Hematopoietic multipotent progenitor cell (in vitro differentiated cells): ENCODE measurements at places on chromosomes 11 and 22.
A peak's percentile ranks its signal among the peaks of the same experiment; 100 is the strongest.

GRCh38 chr11:36463781-36464180 lies 46.3 kb downstream of the TRAF6 start:
- DNase-seq = no peak

DNA sequence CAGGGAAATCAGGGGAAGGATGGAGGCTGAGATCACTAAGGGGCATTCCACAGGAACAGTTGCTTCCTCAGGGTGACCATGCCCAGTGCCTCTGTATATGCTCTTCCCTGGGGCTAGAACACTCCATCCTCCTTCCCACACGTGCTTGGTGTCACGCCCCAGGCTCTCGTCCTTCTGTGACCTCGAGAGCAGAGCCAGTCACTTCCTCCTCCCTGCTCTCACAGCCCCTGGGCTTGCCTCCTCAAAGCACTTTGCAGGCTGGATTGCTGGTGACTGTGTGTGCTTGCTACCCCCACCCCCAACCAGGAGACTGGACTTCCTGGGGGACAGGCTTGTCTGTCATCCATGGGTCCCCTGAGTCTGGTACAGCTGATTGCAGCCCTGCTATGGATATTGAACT lies 56.5 kb upstream of the AMPD3 start:
- DNase-seq = peak; percentile 30

GRCh38 chr11:7906481-7906880 lies 24.6 kb downstream of the OR10A6 start:
- no peak for DNase-seq

DNA sequence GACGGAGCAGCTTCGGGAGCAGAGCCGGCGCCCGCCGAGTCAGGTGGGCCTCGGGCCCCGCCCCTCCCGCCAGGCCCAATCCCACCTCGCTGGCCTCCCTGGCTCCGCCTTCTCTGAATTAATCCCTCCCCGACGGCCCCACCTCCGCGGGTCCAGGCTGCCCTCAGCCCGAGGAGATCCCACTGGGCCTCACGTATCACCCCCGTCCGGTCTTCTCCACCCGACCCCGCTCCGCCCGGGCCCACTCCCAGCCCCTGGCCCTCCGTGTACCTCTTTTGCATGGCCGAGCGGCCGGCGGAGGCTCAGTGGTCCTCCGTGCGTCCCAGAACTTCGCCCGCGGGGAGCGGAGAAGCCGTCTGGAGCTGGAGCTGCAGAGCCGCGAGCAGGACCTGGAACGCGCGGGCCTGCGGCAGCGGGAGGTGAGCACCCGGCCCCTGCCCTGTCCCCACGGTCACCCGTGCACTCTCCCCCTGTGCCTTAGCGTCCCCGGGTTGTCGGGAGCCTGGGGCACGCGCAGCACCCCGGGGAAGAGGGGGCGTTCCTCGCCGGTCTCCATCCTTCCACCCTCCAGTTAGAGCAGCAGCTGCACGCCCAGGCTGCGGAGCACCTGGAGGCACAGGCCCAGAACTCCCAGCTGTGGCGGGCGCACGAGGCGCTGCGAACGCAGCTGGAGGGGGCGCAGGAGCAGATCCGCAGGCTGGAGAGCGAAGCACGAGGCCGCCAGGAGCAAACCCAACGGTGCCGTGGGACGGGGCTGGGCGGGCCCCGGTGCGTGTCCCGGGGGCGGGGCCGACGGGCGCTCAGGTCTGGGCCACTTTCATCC lies 2.2 kb upstream of the CD151 start:
- peak; percentile 71 for DNase-seq

DNA sequence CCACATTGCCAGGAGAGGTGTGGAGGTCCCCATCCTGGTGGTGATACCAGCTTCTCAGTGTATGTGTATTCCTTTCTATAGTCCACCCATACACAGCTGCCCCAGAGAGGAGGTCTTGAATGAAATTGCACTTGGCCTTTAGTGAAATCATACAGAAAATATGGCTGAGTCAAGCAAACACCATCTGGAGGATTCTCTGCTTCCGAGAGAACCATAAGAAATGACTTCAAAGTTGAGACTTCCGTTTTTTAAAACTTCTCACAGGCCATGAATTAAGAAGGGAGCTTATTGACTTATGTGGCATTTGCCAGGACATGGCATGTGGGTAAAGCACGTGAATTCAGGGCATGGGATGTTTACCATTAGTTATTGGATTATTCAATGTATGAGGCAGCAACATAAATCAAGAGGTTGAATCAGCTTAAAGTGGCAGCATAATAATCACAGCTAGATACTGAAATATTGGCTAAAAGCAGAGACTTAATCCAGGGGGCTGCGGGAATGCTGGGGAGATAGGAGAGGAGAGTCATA lies 119.1 kb upstream of the MTNR1B start:
- DNase-seq = no peak

GRCh38 chr11:108958368-108959104 lies 293.7 kb downstream of the DDX10 start:
- DNase-seq = no peak

DNA sequence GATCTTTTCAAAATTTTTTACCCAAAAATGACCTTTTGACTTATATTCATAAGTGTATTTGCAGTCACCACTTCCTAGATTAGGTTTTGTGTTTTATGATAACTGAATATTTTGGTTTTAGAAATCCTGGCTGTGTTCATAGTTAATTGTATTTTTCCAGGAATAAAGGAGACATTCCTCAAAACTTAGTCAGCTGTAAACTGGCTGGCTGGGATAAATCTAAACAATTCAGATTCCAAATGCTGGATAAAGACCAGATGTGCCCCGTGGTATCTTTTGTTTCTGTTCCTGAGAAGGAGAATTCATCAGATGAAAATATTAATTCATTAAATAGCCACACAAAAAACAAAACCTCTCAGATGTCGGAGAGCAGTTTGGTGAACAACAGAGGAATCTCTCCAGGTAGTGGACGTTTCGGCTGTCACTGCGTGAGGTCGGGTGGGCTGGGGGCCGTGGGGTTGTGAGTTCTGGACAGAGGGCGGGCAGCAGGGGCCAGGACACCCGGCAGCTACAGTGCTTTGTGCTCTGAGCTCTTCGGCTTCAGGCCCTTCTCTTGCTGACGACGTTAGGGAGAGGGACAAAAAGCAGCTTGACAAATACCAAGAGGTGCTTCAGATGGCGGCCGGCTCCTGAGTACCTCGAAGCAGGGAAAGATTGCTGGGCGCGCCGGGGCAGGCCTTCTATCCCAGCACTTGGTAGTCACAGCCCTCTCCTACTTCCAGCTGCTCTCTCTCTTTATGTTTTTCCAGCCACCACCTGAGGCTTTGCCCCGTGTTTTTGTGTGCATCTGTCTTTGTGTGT lies 24.6 kb downstream of the MOV10L1 start:
- DNase-seq = no peak

GRCh38 chr11:43579171-43579918 lies 101.2 kb upstream of the HSD17B12 start:
- peak; percentile 51 for DNase-seq

DNA sequence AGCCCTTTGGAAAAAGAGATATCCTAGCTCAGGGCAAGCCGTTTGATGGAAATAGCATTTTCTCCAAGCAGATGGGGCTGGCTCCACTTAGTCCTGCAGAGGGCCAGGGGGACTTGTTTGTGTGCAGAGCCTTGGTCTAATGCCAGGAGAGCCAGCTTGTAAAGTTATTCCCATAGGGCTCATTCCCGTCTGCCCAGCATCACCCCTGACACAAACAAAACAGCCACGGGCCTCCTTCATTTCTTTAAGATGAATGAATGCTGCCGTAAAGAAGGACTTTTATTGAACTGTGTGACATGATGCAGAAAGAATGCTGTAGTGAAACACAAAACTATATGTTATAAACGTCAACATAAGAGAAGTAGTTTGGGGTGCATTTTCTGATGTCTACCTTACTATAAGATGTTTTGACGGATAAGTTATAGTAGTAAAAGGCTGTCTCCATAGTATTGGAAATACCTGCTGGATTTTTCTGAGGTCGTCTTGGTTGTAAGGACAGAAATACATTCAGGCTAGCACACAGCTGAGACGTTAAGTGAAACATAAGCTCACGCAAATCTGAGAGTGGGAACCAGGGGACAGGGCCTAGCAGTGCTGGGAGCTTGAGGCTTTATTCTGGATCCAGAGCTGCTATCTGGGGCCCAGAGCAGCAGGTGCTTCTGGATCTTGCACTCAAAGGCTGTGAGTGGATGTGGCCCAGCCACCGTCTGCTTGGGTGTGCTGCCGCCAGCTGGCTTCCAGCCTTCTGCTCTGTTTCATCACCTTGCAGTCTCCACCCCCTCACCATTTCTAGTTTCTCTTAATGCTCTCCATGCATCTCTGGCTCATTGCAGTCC lies 53.3 kb downstream of the NCAM1 start:
- DNase-seq = no peak

GRCh38 chr11:35997902-35998520 lies 54.1 kb downstream of the LDLRAD3 start:
- no peak for DNase-seq

DNA sequence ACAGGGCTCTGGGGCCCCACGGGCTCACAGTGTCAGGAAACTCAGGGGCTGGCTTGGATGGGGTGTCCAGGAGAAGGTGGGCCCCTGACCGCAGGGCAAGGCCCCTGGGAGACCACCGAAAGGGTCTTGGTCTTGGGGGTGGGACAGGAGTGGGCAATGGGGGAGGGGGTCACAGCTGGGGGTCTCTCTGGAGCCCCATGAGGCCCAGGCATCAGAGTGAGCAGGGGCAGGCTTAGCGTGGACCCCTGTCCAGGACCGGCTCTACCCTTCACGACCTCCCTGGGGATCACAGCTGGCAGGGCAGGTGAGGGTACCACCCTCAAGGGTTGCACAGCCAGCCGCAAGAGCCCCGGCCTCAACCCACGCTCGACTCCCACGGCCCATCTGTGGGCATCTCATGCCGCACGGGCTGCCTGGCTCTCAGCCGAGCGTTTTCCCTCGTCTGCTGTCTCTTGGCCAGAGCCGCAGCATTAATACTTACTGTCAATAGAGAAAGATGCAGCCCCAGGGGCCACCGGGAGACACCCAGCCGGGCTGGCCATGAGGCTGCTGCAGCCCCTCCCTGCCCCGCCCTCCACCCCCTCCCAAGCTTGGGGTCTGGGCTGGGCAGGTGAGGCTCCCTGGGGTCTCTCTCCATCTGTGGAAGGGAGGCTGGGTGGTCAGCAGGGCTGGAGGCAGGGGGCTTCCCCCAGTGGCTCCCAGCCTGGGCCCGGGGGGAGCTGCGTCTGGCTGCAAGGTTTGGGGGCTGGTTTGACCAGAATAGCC lies 662 bp downstream of the MUC5B start:
- no peak for DNase-seq

- DNase-seq = no peak
Observed at GRCh38 chr22:49197986-49198704, 629.5 kb downstream of the BRD1 start.

- DNase-seq = peak; percentile 48
Observed at GRCh38 chr22:19143967-19144400, 467 bp downstream of the ESS2 start.

- DNase-seq = no peak
Observed at GRCh38 chr11:130118165-130118564, 41.4 kb upstream of the ST14 start.

DNA sequence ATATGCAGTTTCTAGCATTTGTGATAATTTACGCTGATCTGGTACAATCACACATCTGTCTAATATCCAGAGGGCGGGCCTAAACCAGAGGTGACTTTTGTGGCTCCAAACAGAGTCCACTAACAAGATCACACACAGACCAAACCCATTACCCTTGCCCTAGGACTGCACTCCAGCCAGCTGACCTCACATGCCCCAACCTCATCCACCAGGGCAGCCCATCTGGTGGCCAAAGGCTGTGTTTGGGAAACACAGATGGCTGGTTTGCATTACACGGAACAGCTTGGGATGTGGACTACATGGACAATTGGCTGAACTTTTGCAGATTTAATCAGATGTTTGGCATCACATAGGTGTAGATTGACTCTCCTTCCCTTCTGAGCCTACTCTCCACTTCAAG lies 228.2 kb downstream of the GRIK4 start:
- no peak for DNase-seq

GRCh38 chr11:105315287-105315686 lies 175.7 kb upstream of the CARD18 start:
- DNase-seq = no peak

DNA sequence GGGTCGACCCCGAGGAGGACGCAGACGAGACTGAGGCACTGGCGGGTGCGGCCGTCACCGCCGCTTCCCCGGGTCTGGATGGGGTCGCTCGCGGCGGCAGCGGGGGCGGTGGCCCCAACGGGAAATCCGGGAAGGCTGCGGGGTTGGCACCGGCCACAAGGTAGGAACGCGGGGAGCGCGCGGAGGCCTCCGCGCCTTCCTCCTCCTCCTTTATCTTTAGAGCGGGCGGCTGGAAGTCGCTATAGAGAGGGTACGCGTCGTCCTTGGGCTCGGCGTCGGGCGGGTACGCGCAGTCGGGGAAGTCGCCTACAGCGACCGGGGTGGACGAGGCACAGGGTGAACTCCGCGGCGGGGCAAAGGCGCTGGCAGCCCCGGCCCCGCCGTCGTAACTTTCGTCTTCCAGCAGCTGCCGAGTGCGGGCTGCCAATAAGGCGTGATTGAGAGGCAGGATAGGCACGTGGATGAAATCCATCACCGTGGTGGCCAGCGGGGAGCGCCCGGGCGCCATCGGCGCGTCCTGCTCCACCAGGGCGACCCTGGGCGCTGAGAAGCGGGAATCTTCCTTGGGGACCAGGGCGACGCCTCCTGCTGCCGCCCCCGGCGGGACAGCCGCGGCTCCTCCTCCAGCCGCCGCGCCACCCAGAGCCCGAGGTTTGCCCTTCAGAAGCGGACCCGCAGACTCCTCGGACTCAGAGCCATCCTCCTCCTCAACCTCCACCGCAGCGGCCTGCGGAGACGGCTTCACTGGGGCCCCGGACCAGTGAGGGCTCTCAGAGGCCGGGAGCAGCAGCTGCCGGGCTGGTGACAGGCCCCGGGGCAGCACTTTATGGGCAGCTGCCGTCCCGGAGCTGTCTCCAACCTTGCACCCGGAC lies 1.7 kb downstream of the PGR start:
- DNase-seq = no peak

- DNase-seq = no peak
Observed at GRCh38 chr22:42721045-42721434, 370 bp upstream of the A4GALT start.

- DNase-seq = no peak
Observed at GRCh38 chr22:36771356-36772063, 4.4 kb downstream of the IFT27 start.

DNA sequence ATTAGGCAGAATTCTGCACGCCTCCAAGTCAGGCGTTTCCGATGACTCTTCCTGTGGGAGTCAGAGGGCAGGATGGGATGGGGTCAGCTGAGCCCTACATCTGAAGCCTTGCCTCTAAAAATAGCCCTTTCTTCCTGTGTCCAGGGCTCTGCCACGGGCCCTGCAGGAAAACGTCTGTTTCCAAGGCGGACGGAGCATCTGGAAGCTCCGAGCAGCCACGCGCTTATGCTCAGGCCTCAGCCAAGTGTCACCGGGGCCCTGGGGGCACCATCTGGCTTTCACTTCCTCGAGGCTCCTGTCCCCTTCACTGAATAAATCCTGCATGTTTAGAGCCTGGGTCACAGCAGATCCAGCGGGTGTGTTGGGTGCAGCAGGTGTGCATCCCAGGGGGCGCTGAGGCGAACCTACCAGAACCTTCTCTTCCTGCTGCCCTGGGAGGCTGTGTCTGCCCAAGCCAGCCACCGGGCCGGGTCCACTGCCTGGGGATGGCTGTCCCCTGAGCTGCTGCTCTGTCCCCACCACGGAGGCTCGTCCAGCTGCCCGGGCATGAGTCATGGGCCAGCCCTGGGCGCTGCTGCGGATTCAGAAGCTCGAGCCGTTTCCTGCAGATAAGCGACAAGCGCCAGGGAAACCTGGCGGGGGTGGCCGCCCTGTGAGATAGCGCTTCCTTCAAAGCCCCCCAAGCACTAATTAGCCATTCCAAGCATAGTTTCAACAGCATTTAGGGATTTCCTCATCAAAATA lies 32.0 kb upstream of the LINC01488 start:
- no peak for DNase-seq
